ENCODE measurements at places on chromosomes 4 and X.

GRCh38 chr4:77062856-77063255 is 12.9 kb downstream of the CCNI start:
- DNase-seq, result no peak

DNA sequence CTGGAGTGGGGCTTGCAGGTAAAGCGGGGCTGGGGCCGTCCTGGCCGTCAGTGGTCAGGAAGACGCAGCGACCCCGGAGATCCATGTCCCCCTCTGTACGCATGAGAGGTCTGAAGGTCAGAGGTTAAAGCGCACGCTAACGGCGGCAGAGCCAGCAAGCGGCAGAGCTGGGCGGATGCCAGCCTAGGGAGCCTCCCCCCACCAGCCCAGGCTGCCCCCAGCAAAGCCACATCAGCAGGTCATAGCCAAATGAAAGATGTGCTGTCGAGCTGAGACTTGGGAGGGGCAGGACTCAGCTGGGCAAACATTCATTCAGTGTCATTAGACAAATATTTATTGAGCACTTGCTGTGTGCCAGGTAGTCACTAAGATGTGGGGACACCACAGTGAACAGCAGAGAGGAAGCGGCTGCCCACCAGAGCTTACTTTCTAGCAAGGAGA is 593 bp upstream of the JAKMIP1 start:
- DNase-seq, result no peak

- DNase-seq, result no peak
Measured at GRCh38 chrX:23008431-23009099, 8.8 kb downstream of the DDX53 start.

DNA sequence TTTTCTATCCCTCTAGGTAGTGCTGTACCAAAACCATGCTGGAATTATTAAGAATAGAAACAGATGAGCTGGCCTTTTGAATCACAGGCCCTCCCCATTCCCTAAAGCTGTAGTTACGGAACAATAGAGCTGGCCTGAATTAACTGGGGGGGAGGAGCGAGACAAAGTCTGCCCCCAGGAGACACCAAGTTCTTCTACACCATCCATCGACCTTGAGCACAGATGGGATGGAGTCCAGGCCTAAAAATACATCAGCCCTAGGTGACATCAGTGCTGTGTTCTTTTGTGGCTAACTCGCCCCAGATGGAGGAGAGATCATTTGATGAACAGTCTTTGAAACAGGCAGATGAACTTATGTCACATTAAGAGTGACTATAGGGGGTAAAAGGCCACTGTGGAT is 49.6 kb downstream of the LHFPL1 start:
- DNase-seq, result no peak

DNA sequence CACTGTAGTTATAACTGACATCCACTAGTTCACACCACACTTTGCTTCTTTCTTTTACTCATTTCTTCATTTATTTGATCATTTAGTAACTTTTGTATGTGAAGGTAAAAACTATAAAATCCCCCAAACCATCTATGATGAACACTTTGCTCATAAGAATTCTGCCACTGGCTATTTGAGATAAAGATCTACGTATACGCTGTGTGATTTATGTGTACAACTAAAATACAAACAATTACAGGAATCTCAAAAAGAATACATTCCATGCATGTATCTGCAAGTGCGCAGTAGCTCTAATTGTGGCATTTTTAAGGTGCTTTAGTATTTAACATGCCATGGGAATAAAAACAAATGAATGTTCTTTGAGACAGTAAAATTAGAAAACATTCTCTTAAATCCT is 156.9 kb upstream of the NAP1L5 start:
- no peak for DNase-seq

DNA sequence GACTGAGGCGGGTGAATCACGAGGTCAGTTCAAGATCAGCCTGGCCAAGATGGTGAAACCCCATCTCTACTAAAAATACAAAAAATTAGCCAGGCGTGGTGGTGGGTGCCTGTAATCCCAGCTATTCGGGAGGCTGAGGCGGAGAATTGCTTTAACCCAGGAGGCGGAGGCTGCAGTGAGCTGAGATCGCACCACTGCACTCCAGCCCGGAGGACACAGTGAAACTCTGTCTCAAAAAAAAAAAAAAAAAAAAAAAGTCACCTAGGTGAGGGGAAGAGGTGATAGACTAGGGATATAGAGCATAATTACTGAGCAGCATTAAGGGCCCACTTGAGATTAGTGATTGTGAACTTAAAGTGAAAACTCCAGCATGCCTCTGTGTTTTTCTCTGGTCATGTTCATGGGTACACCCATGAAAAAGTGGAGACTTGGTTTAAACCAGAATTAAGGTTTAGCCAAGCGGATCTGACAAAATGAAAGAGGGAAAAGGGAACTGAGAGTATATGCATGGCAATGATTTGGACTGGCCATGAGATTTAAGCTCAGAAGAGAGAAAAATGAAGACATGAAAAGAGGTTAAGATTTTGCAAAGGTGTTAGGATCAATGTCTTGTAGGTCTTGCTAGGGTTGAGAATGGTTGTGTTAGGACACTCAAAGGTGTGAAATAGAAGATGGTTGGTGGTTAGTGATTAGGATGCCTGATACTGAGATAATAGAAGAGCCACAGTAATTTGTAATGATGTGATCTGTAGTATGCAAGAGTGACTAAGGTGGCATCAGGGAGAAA is 105.0 kb downstream of the RAB28 start:
- no peak for DNase-seq

- DNase-seq, result no peak
Measured at GRCh38 chr4:47839259-47839658, 1.4 kb upstream of the CORIN start.

DNA sequence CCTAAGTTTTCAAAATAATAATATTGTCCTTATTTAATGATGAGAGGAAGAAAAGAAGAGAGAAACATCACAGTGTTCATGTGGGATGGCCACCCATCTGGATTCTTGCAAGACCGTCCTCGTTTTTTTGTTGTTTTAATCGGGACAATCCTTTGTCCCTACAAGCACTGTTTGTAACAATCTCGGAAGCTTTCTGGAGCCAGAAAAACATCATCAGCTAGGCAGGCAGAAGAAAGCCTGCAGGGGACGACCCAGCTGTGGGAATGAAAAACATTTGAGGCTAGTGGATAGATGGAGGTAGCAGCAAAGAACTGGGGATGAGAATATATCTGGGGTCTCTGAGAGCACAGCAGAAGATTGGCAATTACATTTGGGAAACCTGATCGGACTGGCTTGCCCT is 105.6 kb downstream of the DKK2 start:
- no peak for DNase-seq

DNA sequence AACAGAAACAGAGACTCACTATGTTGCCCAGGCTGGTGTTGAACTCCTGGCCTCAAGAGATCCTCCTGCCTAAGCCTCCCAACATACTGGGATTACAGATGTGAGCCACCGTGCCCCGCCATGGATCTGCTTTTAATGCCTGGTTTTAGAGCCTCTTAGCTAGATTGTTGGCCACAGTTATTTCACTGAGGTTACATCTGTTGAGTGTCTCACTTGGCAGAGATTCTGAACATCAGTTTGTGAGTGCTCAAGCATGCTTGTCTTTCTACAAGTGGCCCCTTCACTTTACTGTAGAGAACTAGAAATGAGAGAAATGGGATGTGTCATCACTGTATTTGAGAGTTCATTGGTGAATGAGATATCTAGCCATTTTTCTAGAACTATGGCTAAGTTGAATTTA is 218.5 kb downstream of the APBB2 start:
- DNase-seq, result no peak

DNA sequence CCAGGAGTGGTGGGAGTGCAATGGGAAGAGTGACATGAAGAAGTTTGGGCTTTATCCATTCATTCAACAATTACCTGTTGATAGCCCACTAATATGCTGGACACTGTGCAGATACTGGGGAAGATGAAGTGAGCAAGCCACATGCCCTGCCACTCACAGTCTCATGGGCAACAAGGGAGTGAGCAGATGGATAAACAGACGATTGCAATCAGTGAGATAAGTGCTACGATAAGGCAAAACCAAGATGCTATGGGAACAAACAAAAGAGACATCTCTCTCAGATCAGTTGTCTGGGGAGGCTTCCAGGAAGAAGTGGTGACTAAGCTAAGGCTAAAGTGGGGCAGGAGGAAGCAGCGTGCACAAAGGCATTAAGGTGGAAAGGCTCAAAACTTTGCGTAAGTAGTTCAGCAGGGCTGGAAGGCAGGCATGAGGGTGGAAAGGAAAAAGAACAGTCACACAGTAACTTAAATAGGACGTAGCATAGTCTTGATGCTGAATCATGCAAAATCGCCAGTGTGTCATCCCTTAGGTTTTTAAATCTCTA is 31.7 kb downstream of the GAB3 start:
- DNase-seq, result no peak

DNA sequence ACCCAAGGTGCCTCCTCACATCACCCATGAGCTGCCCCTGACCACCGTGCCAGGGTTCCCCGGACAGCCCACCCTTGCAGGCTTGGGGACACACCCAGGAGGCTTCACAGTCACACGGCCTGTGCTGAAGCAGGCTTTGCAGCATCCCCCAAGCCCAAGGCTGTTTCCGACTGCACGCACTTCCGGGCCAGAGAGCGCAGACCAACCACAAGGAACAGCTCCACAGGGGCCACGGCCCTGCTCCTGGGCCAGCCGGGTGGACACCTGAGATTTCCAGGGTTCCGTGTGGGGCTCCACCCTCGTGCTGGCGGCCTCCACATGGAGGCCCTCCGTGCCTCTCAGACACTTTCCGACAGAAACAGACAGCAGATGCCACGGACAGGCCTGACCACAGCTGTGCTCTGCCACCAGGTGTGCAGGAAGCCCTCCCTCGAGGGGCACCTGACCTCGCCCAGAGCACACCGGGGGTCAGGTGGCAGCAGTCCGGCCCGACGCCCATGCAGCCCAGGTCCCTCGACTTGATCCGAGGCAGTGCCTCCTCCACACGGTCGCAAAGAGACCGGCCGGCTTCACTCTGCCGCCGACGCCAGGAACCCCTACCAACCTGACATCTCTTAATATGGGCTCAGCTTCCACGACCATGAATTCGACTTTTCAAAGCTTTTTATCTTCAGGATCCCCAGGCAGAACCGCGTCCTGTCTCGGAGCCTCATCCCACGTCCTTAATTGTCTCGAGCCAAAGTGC is 8.0 kb downstream of the CTBP1 start:
- DNase-seq, result no peak

- no peak for DNase-seq
Measured at GRCh38 chr4:174674305-174674840, 152.1 kb upstream of the HPGD start.

GRCh38 chrX:86329174-86329573 is 180.9 kb downstream of the DACH2 start:
- no peak for DNase-seq

DNA sequence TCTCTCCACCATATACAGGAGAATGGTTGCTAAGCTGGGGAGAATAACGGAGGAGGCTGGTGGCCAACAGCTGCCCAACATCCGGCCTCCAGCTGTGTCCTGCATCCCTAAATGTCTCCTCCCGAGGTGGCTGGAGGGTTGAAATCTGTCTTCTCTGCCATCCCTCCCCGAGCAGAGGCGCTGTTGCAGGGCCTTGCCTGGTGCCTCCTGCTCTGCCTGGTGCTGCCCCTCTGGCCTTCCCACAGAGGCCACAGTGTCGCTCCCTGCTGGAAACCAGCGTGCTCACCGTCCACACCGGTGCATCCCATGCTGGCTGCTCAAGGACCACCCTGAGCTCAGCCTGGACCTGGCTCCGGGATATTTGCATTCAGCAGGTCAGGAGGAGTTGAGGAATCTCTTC is 115.2 kb downstream of the ENPP6 start:
- no peak for DNase-seq

- no peak for DNase-seq
Measured at GRCh38 chr4:125572601-125573000, 257.8 kb downstream of the FAT4 start.

DNA sequence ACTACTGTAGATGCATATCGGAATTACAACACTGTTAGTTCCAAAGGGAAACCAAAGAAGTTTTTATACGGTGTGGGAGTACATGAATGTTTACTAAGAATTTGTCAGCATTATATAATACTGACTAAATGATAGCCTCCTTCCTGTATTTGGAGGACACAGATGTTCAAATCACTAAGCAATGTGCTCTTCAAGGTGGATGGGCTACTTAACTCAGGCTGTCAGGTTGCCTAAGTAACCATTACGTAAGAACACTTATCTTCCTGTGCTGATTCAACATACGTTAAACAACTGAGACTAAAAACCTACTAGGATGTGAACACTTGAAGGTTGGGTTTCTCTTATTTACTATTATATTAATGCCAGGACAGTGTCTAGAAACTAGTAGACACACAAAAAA is 81.9 kb upstream of the HPGD start:
- no peak for DNase-seq

GRCh38 chr4:39287223-39287622 is 78.9 kb downstream of the RFC1 start:
- DNase-seq, result no peak

DNA sequence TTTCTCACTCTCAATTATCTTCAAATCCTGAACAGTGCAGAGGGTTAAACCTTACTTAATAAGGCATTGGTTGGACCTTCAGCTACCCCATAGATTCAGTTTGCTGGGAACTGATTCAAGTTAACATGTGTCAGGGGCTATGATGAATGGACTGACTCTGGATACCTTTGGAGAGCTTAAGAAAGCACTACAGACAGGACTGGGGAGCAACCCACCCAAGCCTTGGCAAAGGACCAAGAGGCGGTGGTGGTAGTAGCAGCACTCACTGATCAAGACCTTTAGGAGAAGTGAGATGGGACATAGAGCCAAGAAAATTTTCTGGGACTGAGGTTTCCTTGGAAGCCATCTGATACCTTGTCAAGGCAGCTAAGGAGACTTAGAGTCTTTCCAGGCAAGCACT is 43.0 kb upstream of the TAPT1 start:
- DNase-seq, result no peak

DNA sequence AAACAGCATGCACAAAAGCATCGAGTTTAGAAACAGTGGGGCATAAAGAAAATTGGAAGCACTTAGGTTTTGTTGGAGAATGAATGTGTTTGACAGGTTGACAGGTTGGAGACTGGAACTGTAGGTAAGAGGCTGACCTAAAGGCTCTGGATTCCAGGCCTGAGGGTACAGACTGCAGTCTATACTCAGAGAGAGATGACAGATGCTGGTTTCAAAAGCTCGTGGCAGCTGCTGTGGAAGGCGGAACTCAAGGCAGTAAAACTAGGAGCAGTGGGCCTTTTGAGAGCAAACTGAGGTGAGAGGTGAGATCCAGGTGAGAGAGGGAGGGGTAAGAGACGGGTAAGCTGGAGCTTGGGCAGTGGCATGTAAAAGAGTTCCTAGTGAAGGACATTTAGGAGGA is 415.2 kb downstream of the TRIML1 start:
- DNase-seq, result no peak

- no peak for DNase-seq
Measured at GRCh38 chr4:184697956-184698355, 35.9 kb downstream of the CENPU start.

DNA sequence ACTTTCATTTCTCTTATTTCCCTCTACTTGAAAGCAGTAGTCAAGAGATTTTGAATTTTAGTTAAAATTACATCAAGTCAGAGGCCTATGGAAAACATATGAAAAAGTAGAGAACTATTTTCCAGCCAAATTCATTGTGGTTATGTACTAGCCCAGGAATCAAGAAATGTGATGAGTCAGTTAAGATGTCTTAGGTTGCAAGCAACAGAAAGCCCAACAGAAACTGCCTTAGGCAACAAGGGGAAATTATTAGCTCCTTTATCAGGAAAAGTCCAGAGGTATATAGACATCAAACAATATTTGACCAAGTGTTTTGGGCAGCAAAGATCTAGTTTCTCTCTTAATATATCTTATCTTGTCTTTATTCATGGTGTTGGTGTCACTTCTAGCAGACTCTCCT is 37.8 kb upstream of the FRMD7 start:
- DNase-seq, result no peak

GRCh38 chrX:100674705-100675104 is 30.7 kb downstream of the SRPX2 start:
- DNase-seq, result no peak

GRCh38 chrX:115696039-115696438 is 135.1 kb downstream of the PLS3 start:
- DNase-seq, result no peak

Data from mesothelial cell of epicardium (in vitro differentiated cells).